K562 (cell line): ENCODE measurements at places on chromosomes 1 and 21. TPM values are rescaled to one million over a fixed set of nuclear protein-coding genes. Genes with fewer than 3 reads are reported as not detected.

DNA sequence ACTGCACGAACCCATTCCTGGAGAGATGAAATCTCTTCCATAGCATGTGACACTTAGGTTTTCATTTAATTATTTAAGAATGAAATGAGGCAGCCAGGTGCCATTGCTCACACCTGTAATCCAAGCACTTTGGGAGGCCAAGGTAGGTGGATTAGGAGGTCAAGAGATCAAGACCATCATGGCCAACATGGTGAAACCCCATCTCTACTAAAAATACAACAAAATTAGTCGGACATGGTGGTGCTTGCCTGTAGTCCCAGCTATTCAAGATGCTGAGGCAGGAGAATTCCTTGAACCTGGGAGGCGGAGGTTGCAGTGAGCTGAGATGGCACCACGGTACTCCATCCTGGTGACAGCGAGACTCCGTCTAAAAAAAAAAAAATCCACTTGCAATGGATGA, 17.8 kb downstream of the L1TD1 start:
- no peak for DNase-seq

- no peak for DNase-seq
Observed at GRCh38 chr1:2046953-2047748, 3.1 kb upstream of the PRKCZ start.

DNA sequence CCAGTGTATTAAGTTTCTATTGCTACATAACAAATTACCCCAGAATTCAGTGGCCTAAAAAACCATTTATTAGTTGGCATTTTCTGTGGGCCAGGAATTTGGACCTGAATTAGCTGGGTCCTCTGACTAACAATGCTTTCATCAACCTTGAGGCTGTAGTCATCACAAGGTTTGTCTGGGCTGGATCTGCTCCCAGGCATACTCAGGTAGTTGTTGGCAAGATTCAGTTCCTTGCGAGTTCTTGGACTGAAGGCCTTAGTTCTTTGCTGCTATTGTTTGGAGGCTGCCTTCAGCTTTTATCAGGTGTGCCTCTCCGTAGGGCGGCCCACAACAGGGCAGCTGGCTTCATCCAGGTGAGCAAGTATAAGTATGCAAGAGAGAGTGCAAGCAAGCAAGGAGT, 31.4 kb upstream of the DEPDC1 start:
- no peak for DNase-seq

DNA sequence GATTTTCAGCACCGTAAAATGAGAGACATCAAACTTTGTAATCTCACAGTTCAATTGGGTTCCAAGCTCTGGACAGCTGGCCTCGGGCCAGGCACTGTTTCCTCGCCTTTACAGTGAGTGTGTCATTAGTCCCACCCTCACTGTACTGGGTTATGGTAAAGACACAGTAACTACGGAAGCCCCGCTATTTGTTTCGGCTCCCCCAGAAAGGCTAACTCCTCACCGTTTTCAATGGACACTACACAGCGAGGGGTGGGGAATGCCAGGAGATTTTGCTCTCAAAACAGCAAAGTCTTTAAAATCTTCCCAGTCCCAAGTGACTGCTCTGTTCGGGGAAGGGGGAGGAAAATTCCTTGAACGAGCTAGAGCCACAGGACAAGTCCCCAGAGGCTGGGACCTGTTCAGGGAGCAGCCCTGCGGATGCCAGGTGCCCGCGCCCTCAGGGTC, 757 bp upstream of the SPSB1 start:
- DNase-seq = no peak

- DNase-seq = no peak
Observed at GRCh38 chr1:219489636-219490035, 123.3 kb downstream of the ZC3H11B start.

GRCh38 chr1:103191327-103191726, 83.0 kb upstream of the COL11A1 start:
- no peak for DNase-seq

GRCh38 chr1:48931506-48932192, 155.0 kb upstream of the BEND5 start:
- DNase-seq = no peak

Gene SLAMF7
- 0.35 and 0.49 TPM in 2 replicates for total RNA-seq

Gene LCE1A
- total RNA-seq = not detected in 2 replicates

DNA sequence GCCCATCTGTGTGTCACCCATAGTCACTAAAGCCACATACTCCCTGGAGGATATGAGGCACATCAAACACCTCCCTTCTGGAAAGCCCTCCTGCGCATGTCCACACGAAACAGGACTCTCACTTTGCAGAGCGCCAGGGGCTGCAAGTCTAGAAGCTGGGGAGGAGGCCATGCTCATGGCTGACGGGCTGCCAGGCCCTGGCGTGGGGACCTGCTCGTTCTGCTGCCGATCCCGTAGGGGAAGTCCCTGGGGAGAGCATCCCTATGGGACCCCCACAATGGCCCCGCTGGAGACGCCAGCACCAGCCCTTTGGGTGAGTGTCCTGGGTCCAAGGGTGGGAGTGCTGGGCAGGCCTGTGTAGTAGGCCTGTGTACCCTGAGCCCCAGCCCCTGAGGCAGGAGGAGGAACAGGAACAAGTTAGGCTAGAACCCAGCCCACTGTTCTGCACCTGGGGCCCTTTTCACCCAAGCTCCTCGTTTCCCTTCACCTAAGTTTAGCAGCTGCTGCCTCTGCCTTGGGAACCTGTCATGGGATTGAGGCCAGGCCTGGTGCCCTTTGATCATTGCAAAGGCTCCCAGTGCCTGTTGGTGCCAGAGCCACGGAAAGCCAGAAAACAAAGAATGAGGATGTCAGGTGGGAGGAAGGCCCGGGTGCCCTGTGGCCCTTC, 9.9 kb downstream of the FAM3B start:
- DNase-seq = no peak

Gene SPOCD1
- total RNA-seq = 0.22 and 0.71 TPM in 2 replicates

Gene GPR3
- 10.9 and 11.0 TPM in 2 replicates for total RNA-seq

Gene DCAF8
- total RNA-seq = 86.0 and 110 TPM in 2 replicates

DNA sequence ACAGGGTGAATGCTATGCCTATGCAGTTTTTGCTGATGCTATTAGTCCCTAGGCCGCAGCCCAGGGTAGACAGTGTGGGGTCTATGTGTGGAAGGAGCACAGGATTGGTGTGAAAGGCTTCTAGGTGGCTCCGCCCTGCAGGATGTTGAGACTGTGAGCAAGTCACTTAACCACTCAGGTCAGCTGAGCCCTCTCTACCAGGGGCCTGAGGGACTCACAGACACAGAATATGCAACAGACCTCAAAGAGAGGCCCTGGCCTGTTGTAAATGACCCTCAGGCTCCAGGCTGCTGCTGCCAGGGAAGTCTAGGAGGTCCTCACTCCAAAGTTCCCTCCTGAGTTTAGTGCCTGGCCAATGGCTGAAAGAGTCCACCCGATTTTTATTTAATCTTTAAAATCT, 11.0 kb downstream of the NHLH2 start:
- DNase-seq = no peak
